ENCODE measurements at places on chromosomes 2 and 18. TPM values are rescaled to one million over a fixed set of nuclear protein-coding genes. Genes with fewer than 3 reads are reported as not detected.

Gene RSAD2
- 1.1 TPM for polyA plus RNA-seq

DNA sequence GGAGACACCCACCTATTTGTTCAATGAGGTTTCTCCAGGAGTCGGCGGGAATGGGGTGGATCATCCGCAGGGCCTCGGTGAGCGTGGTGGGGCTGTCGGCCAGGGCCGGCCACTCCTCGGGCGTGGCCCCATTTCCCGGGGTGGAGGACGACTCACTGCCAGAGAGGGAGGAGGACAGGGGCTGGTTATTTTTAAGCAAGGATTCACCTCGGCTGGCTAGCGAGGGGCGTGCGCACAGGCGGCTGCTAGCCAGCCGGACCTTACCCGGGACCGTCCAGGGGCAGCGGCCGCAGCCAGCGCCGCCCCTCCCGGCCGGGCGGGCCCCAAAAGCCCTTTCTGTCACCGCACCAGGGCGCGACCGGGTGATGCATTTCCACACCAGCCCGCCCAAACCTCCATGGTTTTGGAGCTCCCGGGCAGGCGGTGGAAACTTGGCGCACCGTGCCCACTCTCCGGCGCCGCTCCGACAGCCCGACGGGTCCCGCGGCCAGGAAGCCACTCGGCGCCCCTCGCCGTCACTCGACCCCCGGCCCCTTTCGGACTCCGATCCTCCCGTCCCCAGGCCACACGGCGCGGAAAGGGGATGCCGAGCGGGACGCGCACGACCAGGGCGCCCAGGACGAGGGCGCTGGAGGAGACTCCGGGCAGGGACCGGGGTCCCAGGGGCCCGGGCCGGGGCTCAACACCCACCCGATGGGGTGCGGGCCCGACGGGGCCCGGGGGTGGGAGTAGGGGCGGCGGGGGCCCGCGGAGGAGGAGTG is 57.1 kb downstream of the SNORC start:
- no peak for DNase-seq

GRCh38 chr2:134272806-134273205 is 18.9 kb downstream of the MGAT5 start:
- no peak for DNase-seq

DNA sequence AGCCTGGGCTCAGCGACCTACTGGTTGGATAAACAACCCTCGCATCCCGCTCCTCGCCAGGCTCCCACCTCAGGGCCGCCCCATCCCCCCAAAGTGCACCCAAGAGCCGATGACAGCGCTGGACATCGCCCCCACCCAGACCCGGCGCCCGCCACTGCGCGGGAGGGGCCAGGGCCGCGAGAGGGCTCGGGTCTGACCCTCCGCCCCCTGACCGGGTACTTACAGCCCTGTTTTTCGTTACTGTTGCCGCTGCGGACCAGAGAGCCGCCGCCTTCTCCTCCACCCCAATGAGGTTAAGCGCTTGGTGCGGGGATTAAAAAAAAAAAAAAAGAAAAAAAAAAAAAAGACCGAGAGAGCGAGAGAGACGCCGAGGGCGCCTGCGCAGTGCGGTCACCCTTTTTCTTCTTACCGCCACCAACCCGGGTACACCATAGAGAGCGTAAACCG is at the start of gene CLASP1:
CLASP1 (minus strand) TSS at position 314 of the 447 bp plus-strand sequence. CDS start 43,567 bp downstream, outside the sequence.
- DNase-seq: peak; percentile 76

Gene LRP2
- polyA plus RNA-seq: 8.1 TPM

Gene IER3IP1
- 33.8 TPM for polyA plus RNA-seq

DNA sequence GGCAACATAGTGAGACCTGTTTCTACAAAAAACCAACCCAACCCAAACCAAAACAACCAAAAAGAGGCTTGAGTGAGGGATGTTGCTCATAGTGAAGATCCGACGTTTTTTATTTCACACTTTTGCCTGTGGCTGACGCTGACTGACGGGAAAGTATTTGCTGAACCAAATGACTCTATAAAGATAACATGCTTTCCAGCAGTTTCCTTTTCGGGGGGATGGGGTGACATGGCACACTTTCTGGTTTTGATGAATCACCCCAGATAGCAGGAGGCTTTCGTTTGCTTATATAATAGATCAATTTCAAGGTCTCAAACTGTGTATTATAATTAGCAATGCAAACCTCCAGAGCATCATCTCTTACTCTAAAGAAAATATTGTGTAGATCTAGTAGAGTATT is 150.8 kb downstream of the AQP4 start:
- DNase-seq: no peak

Gene UGT1A3
- polyA plus RNA-seq: not detected

DNA sequence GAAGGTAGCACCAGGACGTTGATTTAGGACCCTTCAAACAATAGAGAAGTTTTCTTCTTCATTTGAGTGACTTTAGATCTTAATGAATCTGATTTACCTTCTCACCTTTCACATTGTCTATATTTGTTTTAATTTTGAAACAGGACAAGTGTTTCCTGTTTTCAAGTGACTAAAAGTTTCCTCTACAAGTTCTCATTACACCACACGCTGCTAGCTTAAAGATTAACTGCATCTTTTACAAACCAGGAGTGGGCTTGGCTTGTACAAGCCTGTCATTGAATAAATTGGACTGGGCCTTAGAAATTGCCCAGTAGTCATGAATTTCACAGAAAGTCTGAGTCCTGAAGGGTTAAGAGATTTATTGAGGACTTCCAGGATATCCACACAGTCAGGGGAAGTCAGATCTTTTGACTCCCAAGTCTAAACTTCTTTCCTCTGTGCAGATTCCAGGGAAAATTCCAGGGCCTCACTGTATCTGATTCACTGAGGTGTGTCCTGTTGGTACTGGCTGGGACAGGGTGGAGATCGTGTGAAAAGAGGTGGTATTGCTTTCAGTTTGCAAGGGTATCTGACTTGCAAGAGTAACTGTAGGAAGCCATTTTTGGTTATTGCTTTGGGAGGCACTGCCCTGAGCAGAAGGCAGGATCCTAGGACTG is 3.4 kb downstream of the SGPP2 start:
- peak; percentile 55 for DNase-seq

GRCh38 chr18:28574175-28574574 is 397.2 kb upstream of the CDH2 start:
- DNase-seq: no peak

- no peak for DNase-seq
Measured at GRCh38 chr18:35041815-35042387, 688 bp downstream of the MAPRE2 start.

- DNase-seq: no peak
Measured at GRCh38 chr2:239337877-239338484, 62.8 kb downstream of the HDAC4 start.

Gene BCS1L
- 58.3 TPM for polyA plus RNA-seq

DNA sequence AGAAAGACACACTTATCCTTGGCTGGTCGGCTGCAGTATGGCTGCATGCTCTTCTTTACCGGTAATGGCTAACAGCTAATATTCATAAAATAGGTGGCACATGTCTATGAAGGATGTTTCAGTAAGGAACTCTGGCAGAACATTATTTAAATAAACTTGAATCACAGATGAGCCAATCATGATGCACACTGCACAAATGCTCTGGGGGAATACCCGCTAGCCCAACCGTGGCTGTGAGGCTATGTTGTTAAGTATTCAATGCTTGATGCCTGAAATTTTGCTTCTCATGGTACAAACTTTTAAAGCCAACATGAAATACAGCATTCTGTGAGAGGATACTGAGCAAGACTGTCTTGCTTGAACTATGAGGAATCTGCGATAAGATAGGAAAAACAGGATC is 505.8 kb downstream of the ZEB2 start:
- DNase-seq: no peak

GRCh38 chr18:63111671-63112402 is 207.7 kb downstream of the BCL2 start:
- no peak for DNase-seq

DNA sequence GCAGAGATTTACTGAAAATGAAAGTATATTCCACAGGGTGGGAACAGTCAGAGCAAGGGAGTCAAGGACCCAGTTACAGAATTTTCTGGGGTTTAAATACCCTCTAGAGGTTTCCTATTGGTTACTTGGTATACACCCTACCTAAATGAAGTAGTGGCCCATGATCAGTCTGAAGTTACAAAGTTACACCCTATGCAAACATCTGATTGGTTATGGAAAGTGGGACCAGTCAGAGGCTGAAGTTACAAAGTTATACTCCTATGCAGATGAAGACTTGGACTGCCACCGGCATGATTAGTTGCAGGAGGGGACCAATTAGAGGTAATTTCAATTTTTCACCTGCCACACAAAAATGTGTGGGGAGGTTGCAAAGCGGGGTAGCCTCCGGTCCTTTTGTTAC is 56.2 kb downstream of the USP34 start:
- no peak for DNase-seq

GRCh38 chr2:74028741-74029140 is 44.0 kb downstream of the TET3 start:
- no peak for DNase-seq

Measured in hepatocyte (in vitro differentiated cells).